Progenitor cell of endocrine pancreas (in vitro differentiated cells): ENCODE measurements at places on chromosomes 7 and 10.
A peak's percentile ranks its signal among the peaks of the same experiment; 100 is the strongest.

DNA sequence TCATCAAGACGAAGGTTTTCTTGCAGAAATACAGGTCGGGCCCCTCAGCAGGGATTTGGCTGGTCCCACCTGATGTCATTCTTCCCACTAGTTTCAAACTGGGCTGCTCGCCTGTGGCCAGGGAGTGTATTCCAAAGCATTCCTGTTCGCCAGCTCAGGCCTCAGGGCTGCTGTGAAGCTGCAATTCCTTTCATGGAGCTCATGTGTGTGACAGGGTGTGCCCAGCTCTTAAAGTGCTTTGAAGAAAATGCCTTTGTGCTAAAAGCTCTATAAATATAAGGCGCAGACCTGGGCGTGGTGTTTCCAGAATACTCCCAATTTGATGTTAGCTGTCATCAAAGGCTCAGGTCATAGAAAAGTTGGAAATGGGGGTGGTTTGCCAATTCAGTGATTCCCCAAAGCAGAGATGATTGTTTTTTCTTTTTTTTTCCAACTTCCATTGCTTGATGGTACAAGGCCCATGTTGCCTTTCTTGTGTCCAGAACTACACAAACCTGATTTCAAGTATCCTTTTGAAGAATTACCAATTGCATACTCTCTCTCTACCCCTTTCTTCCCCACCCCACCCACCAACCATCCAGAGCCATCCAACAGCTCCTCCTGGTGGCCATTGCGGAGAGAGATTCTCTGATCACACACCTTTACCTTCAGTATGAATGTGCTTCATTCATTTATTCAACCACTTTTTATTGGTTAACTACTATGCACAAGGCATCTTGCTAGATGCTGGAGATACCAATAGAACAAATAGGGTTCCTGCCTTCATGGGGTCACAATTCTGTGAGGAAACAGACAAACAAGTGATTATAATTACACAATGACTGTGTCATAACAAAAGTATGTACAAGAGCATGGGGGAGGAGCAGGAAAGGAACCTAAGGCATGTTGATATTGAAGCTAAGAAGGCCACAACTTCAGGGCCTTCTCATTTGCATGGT, 297.3 kb upstream of the LYZL1 start:
- DNase-seq: peak; percentile 40

- DNase-seq: no peak
Observed at GRCh38 chr7:134954197-134955082, 31.9 kb upstream of the AGBL3 start.

- no peak for DNase-seq
Observed at GRCh38 chr7:29929018-29929807, 60.4 kb downstream of the SCRN1 start.

- DNase-seq: no peak
Observed at GRCh38 chr10:89659143-89660131, 14.4 kb upstream of the PANK1 start.

GRCh38 chr10:20760460-20760859, 136.7 kb downstream of the NEBL start:
- no peak for DNase-seq

GRCh38 chr7:35351466-35351865, 97.6 kb upstream of the TBX20 start:
- DNase-seq: no peak

DNA sequence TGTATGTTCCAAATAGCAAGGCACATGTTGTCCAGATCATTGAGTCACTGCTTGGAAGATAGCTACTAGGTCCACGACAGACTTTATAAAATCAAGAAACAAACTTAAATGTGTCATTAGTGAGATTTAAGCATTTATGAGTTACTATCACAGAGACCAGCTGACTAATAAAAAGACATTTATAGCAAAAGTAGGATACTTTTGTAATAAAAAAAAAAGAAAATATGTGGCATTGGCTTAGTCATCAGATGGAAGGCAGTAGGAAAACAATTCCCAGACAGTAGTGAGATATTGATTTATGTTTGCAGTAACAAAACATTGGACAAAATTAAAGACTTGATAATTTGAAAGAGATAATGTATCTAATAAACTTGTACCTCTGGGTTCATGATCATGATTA, 881.0 kb upstream of the LRRN3 start:
- no peak for DNase-seq

- DNase-seq: no peak
Observed at GRCh38 chr10:29595636-29596225, 39.0 kb downstream of the SVIL start.

DNA sequence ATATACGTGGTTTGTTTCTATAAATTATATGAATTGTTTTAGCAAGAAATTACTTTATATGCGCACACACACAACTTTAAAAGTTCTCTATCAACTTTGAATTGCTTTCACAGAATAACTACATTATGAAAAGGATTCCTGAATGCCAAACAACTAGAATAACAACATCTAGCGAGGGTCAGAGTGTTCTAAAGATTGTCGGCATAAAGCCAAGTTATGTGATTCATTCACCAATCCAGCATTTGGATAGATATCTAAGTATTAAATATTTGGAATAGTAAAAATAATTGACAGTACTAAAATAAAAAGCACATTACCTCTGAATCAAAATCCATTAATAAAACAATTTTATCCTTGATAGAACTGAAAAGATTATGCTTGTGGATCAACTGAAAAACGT, 125.3 kb upstream of the AMPH start:
- DNase-seq: no peak

- no peak for DNase-seq
Observed at GRCh38 chr7:89077992-89078391, 282.5 kb upstream of the TEX47 start.

- DNase-seq: no peak
Observed at GRCh38 chr7:99242682-99243081, 30.0 kb upstream of the MYH16 start.

GRCh38 chr7:155032978-155033377, 30.1 kb upstream of the PAXIP1 start:
- DNase-seq: no peak

DNA sequence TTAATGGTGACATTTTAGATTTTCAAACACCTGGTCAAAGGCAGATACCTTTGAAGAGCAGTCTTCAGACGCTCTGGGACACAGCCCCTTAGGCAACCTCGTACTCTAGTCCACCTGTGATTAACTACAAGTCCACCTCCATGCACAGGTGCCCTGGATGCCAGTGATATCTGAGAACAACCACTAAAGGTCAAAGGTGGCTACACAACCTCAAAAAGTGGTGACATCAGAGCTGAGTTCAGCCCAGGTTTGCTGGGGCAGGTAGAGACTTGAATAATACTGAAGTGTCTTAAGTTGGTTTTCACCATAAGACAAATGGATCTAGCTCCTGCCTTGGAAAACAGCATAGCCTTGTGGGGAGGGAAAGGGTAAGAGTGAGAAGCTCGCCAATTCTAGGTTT, 143.4 kb upstream of the ADO start:
- DNase-seq: no peak

DNA sequence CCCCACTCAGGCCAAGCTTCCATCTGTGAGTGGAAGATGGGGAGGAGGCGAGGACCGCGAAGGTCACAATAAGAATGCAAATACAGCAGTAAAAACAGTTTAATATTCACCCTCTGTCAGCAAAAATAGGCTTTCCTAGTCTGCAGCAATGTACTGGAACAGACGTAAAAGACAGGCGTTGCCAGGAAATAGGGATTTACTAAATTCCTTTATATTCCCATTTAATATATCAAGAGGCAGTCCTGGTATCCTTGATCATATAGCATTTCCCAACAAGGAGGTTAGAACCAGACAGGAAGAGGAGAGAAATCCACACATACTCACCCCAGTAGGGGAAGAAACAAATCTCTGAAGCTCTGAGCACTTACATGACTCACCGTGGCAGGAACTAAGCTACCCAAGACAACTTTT, 1054.9 kb upstream of the C7orf33 start:
- no peak for DNase-seq

DNA sequence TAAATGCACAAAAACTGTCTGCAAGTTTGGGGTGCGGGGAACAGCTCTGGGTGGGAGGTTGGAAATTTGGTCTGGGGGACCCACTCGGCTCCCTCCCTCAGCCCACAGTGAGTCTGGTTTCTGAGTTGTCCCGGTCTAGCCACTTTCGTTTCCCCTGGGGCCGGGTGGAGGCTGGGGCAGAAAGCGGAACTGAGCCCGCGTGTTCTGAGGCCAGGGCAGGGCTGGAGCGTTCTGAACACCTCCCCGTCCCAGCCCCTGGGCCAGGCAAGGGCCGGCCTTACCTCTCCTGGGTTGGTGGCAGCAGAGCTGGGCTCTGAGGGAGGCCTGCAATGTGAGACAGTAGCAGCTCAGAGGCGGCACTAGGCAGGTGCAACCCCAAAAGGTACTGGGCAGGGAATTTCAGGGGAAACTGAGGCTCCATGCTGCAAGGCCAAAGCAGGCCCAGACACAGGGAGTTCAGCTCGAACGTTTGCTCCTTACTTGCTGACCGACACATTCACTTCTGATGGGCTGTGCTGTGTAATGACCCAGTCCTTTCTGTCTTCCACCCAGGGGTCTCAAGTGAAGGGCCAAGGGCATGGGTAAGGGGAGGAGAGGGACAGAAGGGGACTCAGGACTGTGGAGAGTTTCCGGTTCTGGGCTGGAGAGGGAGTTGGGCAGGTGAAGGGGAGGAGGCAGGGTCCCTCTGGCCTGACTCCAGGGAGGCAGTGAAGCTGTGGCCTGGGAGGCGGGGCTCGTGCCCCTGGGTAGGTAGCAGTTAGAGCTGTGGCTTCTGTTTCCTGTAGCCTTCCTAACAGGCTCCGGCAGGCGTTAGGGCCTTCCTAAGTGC, 3.0 kb downstream of the IRF5 start:
- DNase-seq: no peak

DNA sequence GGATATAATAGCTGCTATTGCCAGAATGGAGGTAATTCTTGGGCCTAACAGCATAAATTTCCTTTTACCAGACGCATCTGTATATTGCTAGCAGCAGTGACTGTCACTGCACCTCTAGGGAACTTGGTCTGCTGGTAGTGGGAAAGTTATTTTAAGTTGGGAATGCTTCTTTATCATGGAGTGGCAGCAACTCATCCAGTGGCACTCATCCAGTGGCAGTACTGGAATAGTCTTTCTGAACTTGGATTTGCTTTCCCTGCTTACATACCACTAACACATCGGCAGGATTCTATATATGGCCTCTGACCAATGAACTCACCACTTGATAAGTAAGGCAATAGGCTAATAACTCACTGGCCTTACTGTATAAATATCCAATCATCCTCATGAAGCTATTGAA, 22.0 kb upstream of the ICA1 start:
- DNase-seq: no peak

DNA sequence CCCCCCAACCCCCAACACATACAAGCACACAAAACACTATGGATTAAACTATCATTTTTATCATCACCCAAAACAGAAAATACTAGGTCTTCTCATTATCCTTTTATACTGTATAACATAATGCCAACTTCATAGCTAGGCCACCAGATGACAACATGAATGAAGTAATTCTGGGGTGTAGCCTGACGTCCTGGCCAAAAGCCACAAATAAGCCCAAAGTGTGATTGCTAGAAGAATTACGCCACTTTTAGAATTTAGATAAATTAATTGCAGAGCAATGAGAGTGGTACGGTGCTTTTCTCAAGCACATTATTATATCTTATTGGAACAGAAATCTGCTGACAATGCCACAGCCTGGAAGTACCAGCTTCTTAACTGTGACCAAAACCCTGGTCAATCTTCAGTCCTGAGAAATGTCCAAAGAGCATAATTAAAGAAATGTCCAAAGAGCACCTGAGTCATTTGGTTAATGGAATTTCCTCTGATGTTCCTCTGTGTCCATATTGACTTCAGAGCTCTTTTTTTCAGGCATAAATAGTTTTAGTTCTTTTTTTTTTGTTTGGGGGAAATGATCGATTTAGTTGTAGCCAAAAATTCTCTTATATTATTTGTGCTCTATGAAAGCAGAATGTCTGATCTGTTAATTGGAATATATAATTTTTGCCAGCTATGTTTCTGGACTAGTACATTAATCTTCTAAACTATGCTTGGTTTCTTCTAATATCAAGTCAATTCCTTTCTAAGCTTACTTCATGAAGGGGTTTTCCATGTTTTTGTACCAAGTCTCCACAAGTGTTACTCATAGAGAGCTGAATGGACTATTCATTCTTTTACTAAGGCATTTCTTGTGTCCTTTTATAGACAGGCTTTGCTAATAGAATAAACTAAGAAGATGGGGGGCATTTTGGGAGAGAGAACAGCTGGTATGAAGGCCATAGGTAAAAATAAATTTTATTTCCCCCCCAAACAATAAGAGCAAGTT, 233.4 kb upstream of the SLC26A5 start:
- no peak for DNase-seq

DNA sequence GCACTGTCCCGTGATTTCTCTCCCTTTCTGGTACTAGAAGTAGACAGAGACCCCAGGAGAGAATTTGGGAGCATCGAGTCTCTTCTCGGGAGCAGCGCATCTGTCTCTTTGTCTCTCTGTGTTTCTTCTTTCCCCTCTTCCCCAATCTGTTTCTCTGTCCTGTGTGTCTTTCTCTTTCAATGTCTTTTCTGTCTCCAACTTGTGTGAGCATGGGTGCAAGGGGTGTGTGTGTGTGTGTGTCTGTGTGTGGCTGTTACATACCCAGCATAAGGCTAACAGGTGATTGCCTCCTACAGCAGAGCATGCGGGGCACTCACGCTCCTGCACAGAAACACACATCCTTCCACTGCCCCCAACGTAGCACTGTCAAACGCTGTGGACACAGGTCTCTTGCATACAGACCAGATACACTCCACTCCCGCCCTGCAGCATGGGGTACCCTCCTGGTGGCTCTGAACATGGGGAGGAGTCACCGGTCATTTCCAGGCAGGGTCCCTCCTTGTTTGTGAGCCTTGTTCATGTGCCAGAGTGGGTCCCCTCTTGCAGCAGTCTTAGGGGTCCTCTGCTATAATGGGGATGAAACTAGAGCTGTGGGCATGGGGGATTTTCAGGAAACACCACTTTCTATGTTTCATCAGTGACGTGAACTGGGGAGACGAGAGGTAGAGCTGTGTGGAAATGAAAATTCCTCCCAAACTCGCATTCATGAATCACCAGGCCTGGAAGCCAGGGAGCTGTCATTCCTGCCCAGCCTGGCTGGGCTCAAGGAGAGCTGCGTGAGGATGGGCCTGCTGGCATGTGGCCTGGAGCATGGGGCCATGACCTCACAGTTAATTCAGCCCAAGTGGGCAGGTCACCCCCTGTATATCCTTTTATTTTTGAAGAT, 980 bp downstream of the ADAMTS14 start:
- no peak for DNase-seq
